ENCODE measurements at places on chromosomes 13 and 19. TPM values are rescaled to one million over a fixed set of nuclear protein-coding genes. Genes with fewer than 3 reads are reported as not detected.

CD70 gene
- 2.3 TPM for total RNA-seq

PRSS57 gene
- not detected for total RNA-seq

KLF2 gene
- 4.8 TPM for total RNA-seq

SDHAF1 gene
- 38.1 TPM for total RNA-seq

LYPD3 gene
- 16.8 TPM for total RNA-seq

CAMSAP3 gene
- 16.6 TPM for total RNA-seq

SLITRK1 gene
- total RNA-seq: not detected

FCAR gene
- total RNA-seq: not detected

PABPC3 gene
- 0.26 TPM for total RNA-seq

PSG5 gene
- not detected for total RNA-seq

STXBP2 gene
- total RNA-seq: 133 TPM

UBA52 gene
- total RNA-seq: 1,108 TPM

NAPSA gene
- total RNA-seq: 1.2 TPM

PSG3 gene
- not detected for total RNA-seq

SBSN gene
- total RNA-seq: 0.26 TPM

PSPC1 gene
- 121 TPM for total RNA-seq

VAV1 gene
- 3.2 TPM for total RNA-seq

ZNF493 gene
- total RNA-seq: 3.6 TPM
